ENCODE measurements at places on chromosomes 6 and 20. TPM values are rescaled to one million over a fixed set of nuclear protein-coding genes. Genes with fewer than 3 reads are reported as not detected.

Gene ULBP2
- total RNA-seq: 2.9 TPM

- no peak for DNase-seq
Observed at GRCh38 chr20:49435639-49436038, 46.8 kb downstream of the KCNB1 start.

DNA sequence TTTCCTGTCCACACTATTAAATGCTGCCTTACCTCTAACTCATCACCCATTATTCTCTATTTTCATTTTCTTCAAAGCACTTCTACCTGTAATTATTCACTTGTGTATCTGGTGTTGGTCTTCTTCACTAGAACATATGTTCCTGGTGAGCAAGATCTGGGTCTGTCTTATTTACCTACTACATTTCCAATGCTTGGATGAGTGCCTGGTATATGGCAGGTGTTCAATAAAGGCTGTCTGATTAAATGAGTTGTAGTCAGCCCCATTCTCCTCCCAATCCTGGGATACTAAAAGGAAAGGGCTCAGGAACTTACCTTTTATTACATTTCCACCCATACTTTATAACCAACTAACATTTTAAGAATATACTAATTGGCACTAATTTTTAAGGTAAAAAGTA, 61.0 kb downstream of the CEP162 start:
- DNase-seq: no peak

Gene REM1
- 4.0 TPM for total RNA-seq

Gene HTR1E
- not detected for total RNA-seq

- no peak for DNase-seq
Observed at GRCh38 chr6:76466286-76466685, 393.8 kb upstream of the IMPG1 start.

Gene EBF4
- 10.4 TPM for total RNA-seq

DNA sequence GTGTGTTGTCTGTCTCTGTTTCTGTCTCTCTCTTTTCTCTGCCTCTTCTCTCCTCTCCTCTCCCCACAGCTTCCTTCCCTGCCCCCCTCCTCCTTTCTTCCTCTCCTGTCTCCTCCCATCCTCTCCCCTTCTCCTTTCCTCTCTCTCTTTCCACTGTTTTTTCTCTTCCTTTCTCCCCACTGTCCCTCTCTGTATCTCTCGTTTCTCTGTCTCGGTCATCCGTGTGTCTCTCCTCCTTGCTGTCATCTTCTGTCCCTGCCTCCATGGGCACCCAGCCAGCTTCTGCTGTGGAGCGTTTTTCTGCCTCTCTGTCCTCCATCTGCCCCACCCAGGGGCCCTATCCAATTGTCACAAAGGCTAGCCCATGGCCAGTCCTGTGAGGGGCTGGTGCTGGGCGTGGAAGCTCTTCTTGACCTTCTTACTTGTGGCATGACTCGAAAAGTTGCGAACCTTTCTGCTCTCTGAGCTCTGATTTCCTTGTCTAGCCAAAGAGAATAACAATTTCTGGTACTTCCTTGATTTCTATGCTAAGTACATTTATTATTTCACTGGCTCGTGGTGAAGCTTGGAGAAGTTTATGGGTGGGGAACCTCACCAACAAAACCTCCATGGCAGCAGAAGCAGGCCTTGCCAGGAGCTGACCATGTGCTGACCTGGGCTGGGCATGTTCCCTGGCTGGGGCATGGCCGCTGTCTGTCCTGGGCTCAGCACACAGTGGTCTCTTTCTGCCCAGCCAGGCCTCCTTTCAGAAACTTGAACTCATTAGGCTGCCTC, 69.3 kb downstream of the CEBPB start:
- DNase-seq: no peak

GRCh38 chr6:41059556-41059955, 6.6 kb downstream of the APOBEC2 start:
- no peak for DNase-seq

DNA sequence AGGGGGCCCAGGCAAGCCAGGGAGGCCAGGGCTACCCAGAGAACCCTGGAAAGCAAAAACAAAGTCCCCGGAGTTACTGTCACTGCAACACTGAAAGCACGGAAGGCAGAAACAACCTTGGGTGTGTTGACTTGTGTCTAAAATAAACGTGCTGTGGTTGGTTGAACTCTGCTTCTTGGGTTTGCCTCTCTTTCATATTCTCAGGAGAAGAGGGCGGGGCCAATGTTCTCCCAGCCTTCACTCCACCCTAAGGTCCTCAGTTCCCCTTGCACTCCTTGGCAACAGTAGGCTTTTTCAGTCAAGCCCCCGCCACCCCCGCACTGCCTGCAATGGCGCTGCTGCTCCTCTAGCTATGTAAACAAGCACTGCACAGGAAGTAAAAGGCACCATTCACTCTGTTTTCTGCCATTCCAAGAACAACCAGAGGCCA, 60.9 kb downstream of the COL9A1 start:
- DNase-seq: no peak

DNA sequence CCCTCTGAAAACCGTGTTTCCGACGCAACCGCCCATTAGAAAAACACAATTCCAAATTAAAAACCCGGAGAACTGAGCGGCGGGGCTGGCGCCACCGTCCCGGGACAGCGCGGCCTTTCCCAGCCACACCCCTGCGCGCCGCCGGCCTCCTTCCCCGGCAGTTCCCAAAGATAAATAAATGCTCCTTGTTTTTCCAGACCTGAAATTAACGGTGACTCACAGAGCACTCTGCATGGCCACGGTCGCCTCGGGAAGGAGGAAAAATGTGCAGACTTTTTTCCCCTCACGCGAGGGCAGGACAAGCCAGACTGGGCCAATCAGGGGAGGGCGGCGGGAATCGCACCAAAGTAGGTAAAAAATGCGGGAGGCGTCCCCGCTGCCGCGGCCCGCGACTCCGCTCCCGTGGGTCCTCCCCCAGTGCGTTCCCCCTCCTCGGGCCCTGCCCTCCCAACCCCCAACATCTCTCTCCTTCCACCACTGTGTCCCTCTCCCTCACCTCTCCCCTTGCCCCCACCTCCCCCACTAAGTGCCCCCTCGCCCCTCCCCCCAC, 828 bp upstream of the DSTN start:
- DNase-seq: no peak

DNA sequence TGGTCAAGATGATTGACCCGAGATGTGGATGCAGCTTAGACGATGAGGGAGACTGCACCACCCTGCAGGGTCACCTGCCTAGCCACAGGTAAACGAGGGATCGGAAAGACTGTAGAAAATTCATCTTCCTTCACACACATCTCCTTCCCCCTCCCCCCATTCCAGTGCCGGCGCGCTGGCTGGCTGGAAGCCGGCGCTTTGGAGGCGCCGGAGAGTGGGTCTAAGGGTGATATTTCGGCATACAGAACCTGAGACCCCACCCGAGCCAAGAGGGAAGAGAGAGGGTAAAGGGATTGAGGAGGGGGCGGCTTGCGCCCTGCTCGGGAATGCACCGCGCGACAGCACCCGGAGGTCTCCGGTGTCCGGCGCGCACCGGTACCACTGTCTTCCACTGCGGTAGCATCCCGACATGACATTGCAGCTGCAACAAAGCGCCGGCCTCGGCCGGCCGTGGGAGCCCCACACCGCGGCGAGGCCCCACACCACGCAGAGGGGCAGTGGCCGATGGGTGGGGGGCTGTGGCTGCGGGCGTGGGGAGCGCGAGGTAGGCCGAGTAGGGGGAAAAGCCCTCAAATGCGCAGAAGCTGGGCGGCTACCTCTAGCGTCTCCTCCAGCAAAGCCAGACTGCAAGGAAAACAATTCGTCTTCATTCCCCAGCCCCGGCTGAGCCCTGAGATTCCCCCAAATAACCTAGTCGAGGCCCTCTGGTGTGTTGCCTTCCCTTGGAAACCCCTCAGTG, 984 bp downstream of the TNFRSF21 start:
- no peak for DNase-seq

DNA sequence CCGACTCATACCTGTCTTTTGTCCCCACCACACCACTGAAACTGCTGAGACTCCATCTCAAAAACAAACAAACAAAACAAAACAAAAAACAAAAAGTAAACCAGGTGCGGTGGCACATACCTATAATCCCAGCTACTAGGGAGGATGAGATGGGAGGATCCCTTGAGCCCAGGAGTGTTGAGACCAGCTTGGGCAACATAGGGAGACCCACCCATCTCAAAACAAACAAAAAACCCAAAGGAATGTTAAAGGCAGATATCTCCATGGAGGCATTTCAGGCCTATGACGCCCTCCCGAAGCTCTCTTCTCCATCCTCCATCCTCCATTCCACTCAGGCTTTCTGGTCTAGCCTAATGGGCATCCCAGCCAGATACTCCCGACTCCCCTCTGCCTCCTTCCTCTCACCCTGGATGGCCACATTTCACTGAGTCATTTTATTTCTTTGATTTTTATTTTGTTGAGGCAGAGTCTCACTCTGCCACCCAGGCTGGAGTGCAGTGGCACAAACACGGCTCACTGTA, 3.2 kb upstream of the SLC4A11 start:
- no peak for DNase-seq

DNA sequence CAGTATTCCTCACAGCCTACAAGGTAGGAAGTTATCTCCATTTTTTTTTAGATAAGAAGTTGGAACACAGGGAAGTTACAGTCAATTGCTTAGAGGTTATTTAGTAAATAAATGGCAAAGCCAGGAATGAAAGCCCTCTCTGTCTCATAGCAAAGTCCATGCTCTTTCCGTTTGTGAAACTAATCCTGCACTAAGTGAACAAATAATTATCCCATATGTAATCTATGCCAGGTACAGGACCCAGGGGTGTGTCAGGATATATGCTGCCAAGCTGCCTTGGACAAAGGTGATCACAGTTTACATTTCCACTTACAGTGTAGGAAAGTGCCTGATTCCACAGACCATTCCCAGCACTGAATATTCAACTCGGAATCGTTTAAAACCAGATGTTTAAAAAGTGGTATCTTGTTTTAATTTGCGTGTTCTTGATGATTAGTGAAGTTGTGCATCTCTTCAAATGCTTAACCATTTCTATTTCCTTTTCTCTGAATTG, 13.6 kb upstream of the GMDS start:
- DNase-seq: no peak

- no peak for DNase-seq
Observed at GRCh38 chr6:13788820-13789219, 25.5 kb downstream of the MCUR1 start.

Gene C6orf118
- not detected for total RNA-seq

Gene CGAS
- 15.4 TPM for total RNA-seq

- no peak for DNase-seq
Observed at GRCh38 chr6:15370733-15371671, 125.1 kb downstream of the JARID2 start.

DNA sequence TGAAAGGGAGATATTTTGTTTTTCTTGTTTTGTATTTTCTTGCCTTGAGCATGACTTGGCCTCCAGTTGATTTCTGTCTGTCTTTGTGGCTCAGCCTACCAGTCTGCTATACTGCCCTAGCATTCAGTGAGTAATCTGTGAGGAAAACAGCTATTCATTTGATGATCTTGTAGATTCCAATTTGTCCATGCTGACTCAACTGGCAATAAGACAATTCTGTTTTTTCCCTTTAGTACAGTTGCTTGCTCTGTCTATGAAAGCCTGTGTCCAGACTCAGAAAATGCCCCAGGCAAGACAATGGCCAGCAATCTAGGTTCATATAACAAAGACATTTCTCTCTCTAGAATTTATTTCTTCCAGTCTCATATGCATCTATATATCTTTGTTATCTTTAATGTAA, 10.9 kb upstream of the SOX4 start:
- no peak for DNase-seq

Gene ADGRF5
- total RNA-seq: 3.2 TPM

DNA sequence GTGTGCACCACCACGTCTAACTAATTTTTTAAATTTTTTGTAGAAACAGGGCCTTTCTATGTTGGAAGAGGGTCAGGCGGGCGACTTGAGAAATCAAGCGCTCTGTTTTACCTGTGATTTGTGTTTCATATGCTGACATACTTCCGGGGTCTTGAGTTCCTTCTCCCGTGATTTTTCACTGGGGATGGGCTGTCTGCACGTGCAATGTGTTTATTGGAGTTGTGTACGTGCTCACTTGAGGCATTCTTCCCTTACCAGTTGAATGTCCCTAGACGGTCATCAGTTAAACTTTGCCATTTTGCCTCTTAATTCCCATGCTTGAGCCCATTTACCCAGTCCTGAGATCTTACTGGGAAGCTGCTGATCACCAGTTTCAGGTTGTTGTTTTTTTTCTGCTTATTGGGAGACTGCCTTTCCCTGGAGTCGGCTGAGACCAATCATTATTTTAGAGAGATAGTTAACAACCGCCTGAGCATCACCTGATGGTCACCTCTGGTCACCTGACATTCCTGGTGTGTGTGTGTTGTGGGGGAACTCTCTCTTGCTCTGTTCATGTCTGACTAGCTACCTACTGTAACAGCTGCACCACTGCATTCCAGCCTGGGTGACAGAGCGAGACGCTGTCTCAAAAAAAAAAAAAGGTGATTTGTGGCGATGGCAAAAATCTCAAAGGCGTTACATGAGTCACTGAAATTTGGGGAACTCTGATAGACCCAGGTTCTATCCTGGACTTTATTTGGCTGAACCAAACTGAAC, 34.8 kb upstream of the NCOA3 start:
- DNase-seq: no peak

DNA sequence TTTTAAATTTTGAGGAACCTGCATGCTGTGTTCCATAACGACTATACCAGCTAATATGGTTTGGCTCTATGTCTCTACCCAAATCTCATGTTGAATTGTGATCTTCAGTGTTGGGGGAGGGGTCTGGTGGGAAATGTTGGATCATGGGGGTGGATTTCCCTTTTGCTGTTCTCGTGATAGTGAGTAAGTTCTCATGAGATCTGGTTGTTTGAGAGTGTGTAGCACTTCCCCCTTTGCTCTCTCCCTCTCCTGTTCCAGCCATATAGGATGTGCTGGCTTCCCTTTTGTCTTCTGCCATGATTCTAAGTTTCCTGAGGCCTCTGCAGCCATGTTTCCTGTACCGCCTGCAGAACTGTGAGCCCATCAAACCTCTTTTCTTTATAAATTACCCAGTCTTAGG, 61.8 kb upstream of the NEDD9 start:
- DNase-seq: no peak

GRCh38 chr6:137876547-137876946, 9.5 kb downstream of the TNFAIP3 start:
- DNase-seq: no peak

Gene C6orf58
- not detected for total RNA-seq

- DNase-seq: no peak
Observed at GRCh38 chr6:53214172-53214571, 65.5 kb upstream of the GCM1 start.

GRCh38 chr6:16205377-16206144, 32.8 kb upstream of the GMPR start:
- DNase-seq: no peak

DNA sequence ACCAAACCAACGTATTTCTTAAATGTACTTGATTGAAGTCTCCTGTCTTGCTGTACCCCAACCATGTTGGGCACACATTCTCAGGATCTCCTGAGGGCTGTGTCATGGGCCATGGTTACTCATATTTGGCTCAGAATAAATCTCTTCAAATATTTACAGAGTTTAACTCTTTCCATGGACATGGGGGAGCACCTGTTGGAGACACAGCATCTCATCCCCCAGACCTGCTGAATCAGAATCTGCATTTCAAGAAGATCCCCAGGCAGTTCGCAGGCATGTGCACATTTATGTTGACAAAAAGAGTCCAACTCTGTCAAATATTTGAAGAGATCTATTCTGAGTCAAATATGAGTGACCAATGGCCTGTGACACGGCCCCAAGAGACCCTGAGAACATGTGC, 24.5 kb downstream of the PIGT start:
- no peak for DNase-seq

GRCh38 chr6:117906958-117907600, at the start of gene SLC35F1:
SLC35F1 (plus strand) TSS chr6:117907264.
- no peak for DNase-seq

Gene CAGE1
- not detected for total RNA-seq
